ENCODE measurements at places on chromosomes 12 and 14.

- no peak for DNase-seq
These were observed 131.1 kb downstream of the STXBP6 start for GRCh38 chr14:24918822-24919221.

GRCh38 chr12:68932128-68932960 is 627 bp downstream of the CPM start:
- DNase-seq = no peak

GRCh38 chr12:51160814-51161459 is 12.0 kb downstream of the TFCP2 start:
- no peak for DNase-seq

GRCh38 chr14:23564876-23565275 is 2.7 kb downstream of the AP1G2 start:
- no peak for DNase-seq

- no peak for DNase-seq
These were observed 60.8 kb downstream of the TMCC3 start for GRCh38 chr12:94589591-94590001.
